ENCODE measurements at places on chromosomes 13 and 19.
A peak's percentile ranks its signal among the peaks of the same experiment; 100 is the strongest.

GRCh38 chr19:51573331-51573730 lies 2.2 kb downstream of the ZNF175 start:
- DNase-seq = no peak

- DNase-seq = no peak
Observed at GRCh38 chr13:98544104-98544710, 32.7 kb downstream of the STK24 start.

GRCh38 chr13:40478775-40479174 lies 187.7 kb downstream of the FOXO1 start:
- no peak for DNase-seq

GRCh38 chr13:63999614-64000305 lies 2584.1 kb upstream of the PCDH20 start:
- peak; percentile 3 for DNase-seq

- peak; percentile 83 for DNase-seq
Observed at GRCh38 chr19:3398114-3398899, 31.9 kb downstream of the NFIC start.

GRCh38 chr19:20444202-20444885 lies 121.2 kb downstream of the ZNF737 start:
- DNase-seq = no peak

DNA sequence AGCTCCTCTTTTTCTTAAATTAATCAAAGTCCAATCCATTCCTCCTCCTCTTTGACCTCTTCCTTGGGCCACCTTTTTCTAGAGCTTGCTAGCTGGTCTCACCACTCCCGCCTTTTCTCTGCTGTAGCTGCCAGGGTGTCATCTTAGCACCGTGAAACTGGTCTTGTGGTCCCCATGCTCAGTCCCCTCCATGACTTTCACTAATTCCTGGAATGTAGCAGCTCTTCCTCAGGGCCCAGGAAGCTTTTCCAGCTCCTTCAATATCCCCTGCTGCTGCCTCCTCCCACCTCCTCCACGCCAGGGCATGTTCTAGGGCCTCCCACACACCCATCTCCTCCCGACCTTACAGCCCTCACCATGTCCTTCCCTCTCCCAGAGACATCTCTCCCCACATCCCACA lies 222.2 kb downstream of the MYO16 start:
- DNase-seq = no peak

GRCh38 chr13:21228738-21229137 lies 52.3 kb downstream of the MRPL57 start:
- DNase-seq = no peak

- DNase-seq = peak; percentile 47
Observed at GRCh38 chr19:58538257-58539168, 5.4 kb upstream of the TRIM28 start.

DNA sequence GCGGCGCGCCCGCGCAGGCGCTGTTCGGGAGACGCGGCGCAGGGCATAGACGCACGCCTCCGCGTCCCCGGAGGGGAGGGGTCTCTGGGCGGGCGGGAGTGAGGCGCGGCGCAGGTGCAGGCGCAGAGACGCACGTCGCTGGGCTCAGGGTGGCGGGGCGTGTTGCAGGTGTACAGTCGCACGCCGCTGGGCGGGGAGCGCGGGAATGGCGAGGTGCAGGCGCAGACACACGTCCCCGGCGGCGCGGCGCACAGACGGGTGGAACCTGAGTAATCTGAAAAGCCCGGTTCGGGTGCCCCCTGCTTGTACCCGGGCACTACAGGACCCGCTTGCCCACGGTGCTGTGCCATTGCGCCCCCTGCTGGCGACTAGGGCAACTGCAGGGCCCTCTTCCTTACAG lies 44.7 kb downstream of the PLPP2 start:
- peak; percentile 8 for DNase-seq

DNA sequence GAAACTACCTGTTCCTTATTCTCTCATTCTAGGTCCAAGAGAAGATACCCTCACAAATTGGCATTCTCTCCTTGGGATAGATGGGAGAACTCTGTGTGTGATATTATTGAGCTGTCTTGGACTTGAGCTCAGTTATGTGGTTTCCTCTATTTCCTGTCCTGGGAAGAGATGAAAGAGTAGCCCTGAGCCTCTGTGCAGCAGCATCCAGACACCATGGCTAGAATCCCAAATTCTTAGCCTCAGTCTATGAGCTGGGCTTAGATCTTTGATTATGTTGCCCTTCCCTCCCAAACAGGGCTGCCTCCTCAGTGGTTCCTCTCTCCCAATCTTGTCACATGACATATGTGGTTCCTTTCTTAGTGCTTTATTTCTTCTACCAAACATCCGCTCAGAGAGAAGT lies 290.7 kb downstream of the SPRY2 start:
- no peak for DNase-seq

DNA sequence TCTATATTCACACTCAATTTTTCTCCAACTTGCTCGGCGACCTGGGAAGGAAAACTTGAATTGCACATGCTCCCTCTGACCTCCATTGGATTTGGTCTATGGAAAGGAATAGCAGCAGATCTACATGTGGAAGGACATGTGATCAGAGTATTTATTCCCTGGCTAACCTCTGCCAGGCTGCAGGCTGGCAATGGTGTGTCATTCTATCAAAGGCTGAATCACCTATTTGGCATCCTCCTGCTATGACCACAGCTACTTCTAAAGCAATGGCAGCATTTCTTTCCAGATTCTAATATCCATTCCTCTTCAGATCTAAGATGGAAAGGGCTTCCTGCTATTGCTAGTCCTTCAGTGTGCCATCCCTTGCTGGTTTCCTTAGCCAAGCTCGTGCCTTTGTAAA lies 144.3 kb upstream of the FREM2 start:
- no peak for DNase-seq

DNA sequence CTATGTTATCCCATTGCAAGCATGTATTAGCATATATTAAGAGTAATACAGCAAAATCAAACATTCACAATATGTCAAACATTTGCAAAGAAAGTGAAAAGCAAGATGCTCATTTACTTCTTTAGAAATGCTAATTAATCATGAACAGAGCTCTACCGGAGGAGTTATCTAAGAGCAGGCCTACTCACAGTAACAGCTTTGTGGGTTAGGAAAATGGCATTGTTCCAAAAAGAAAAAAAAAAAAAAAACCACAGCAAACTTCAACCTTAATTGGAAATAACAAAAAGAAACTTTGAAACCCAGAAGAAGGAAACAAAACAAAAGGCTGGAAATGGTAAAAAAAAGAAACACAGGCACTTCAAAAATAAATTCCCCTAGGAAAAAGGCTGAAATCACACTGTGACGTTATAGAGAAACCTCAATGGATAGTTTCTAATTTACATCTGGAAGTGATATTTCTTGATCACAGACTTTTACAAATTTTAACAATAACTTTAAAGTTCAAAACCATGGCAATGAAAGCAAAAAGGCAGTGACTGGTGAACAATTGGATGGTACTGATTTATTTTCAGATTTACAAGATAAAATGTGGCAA lies 1236.8 kb upstream of the SPRY2 start:
- DNase-seq = no peak

- DNase-seq = no peak
Observed at GRCh38 chr19:18814063-18814462, 17.7 kb upstream of the UPF1 start.

GRCh38 chr13:31859571-31859970 lies 120.2 kb downstream of the RXFP2 start:
- no peak for DNase-seq

- peak; percentile 68 for DNase-seq
Observed at GRCh38 chr19:1618157-1619093, 13.2 kb upstream of the UQCR11 start.
